ENCODE measurements at places on chromosomes 11 and 22.

DNA sequence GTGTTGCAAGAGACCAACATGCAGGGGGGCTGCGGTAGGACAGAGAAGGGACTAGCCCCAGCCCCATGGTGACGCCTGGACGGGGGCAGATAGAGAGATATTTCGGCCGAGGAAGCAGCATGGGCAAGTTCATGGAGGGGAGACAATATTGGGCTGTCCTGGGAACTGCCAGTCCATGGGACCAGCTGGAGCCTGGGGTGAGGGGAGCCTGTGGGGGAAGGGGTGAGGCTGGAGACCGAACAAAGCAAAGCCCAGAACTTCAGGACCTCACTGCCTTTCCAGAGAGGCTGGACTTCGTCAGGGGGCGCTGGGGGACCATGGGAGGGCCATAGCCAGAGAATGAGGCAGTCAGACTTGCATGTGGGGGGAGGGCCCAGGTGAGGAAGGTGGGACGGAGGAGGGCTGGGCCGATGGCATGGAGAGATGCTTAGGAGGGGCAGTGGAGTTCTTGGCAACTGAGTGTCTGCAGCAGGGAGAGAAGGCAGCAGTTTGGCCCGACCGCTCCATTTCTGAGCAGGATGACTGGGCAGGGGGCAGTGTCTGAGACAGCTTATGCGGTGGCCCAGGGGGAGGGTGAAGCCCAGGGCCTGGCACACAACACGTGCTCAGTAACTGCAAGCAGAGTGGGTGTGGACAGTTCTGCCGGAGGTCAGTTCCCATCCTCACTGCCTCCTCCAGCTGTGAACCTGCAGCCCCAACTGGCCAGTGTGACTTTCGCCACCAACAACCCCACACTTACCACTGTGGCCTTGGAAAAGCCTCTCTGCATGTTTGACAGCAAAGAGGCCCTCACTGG is 712 bp downstream of the UPK3A start:
- DNase-seq: no peak

GRCh38 chr11:27894552-27894951 is 194.3 kb upstream of the BDNF start:
- no peak for DNase-seq

- no peak for DNase-seq
Observed at GRCh38 chr11:9616042-9616675, 42.7 kb downstream of the WEE1 start.

GRCh38 chr11:73466643-73467042 is 90.4 kb downstream of the RELT start:
- no peak for DNase-seq

GRCh38 chr11:65277631-65278277 is 16.0 kb downstream of the POLA2 start:
- no peak for DNase-seq

DNA sequence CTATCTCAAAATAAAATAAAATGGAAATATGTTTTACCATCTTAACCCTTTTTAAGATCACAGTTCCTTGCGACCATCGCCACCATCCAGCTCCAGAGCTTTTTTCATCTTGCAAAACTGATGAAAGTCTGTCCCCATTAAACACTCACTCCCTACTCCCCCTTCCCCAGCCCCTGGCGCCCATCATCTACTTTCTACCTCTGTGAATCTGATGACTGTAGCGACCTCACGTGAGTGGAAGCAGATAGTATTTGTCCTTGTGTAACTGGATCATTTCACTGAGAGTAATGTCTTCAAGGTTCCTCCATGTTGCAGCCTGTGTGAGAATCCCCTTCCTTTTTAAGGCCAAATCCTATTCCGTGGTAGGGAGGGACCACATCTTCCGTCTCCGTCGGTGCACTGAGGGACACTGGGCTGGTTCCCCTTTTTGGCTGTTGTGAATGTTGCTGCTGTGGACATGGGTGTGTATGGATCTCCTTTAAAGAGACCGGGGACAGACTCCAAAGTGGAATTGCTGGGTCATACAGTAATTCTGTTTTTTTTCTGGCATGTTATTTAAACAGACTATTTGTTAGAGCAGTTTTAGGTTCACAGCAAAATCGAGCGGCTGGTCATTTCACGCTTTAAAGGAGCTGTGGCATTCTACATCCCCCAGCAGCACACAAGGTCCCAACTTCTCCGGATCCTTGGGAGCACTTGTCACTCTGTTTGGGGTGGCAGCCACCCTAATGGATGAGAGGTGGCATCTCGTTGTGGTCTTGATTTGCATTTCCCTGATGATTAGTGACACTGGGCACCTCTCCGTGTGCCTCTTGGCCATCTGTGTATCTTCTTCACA is 120.0 kb downstream of the KCNQ1 start:
- no peak for DNase-seq

- DNase-seq: no peak
Observed at GRCh38 chr22:19709063-19709769, 5.1 kb upstream of the SEPTIN5 start.

DNA sequence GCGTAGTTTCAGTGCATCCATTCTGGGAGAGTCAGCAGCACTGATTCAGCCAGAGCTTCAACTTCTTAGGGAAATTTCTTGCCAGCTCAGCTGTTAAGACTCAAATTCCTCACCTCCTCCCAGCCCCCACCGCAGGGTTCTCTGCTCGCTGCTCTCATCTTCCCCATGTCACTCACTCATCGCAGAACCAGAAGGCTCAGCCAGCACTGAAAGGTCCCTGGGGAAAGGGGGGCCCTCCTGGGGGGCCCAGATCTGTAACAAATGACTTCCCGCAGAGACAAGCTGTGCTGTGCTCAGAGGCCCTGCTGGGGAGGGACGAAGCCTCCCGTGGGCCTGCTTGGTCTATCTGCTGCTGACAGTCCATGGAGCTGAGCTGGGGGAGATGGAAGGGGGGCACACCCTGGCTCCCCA is 220.6 kb downstream of the NTM start:
- DNase-seq: no peak

GRCh38 chr11:81979448-81979847 is 754.2 kb downstream of the FAM181B start:
- DNase-seq: no peak

DNA sequence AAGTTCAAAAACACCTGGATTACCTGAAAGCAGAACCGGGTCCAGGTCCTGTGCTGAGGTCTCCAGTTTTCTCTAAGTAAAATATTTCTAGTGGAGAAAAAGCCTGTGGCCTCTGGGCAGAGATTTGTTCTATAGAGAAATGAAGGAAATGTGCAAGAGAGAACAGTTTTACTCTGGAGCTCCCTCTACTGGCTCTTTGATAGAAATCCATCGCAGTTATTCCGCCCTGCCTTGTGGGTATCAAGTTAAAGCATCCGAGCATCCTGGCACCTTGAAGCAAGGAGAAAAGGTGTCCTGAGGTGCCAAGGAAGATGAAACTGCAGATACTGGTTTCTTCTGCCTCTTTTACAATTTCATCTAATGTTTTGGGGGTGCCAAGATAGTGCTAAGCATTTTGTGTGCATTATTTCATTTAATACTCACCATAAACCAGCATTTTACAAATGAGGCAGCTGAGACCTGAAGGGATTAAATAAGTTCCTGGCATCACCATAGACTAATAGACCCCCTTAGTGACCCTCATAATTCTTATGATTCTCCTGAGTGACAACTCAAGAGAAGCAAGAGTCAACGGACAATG is 113.1 kb upstream of the HSD17B12 start:
- DNase-seq: no peak

GRCh38 chr11:75013051-75013450 is 24.3 kb downstream of the NEU3 start:
- DNase-seq: no peak

DNA sequence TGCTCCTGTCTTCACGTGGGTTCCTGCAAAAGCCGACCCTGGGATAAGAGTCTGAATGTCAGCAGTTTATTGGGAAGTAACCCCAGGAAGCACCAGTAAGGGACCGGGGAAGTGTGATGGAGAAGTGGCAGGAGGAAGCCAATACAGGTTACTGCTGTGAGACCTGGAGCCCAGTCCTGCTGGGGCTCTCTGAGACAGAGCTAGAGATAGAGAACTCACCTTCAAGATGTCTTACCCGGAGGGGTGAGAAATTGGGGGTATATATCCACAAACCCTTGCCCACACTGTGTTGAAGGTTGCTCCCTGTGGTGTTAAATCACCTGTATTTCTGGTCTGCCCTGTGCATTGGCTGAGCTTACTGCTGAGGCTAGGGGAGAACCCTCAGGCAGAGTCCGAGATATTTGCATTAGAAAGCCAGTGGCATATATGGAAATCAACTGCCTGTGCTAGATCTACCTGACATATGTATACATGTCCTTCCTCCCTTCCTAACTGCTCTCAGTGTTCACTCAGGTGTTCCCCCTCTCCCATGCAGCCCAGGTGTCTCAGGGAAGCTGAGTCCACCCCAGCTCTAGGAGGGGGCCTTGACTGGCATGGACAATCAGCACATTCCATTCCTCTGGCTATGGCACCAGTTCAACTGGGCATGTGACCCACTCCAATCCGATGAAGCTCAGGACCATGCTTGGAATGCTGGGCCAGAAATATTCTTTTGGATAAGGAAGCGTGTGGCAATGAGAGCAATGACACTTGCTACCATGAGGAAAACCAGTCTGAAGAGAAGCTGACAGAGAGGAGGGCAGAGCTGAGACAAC is 6.8 kb upstream of the MICAL2 start:
- DNase-seq: no peak

DNA sequence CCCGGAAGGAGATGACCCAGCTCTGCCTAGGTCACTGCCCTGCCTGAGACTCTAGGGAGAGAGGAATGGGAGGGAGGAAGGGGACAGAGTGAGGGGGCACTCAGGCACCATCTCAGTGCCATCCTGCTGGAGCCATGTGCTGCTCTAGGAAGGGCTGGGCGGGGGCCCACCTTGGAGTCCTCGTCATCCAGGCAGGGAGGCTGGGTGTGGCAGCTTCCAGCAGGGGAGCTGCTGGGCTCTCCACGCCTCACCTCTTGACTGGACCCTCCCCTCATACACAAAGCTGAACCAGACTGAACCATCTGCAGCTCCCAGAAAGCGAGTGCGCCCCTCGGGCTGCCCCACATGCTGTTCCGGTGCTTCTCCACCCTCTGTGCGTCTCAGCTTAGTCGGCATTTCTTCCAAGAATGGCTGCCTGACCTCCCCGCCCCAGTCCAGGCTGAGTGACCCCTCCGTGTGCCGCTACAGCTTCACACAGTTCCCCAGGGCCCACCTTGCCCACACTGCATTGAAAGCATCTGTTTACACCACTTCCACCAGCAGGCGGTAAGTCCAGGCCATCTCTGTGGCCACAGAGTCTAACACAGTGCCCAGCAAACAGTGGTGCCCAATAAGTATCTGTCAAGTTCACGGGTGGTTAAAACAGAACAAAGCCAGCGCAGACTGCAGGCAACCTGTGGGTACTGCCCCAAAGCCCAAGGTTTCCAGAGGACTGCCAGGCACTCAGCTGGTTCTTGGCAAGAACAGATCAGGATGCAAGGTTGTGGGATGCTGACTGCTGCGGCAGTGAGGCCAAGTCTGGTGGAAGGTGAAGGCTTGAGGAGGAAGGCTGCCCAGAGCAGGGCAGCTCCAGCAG is 9.4 kb upstream of the TRIM29 start:
- no peak for DNase-seq

GRCh38 chr22:20551805-20552442 is 44.5 kb downstream of the MED15 start:
- no peak for DNase-seq

DNA sequence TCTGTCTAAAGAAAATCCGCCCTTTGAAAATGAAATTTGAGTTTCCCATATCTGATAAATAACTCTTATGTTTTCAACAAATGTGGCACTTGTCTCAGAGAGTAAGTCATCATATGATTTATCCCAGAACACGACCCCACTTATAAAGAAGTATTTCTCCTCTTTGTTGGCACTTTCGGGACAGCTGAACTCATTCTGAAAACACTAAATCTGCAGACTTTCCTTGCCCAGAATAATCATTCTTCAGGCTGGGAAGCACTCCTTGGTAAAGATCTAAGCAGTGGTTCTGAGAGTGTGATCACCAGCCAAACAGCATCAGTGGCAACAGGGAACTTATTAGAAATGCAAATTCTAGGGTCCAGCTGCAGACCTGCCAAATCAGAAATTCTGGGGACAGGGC is 532.2 kb upstream of the API5 start:
- no peak for DNase-seq

DNA sequence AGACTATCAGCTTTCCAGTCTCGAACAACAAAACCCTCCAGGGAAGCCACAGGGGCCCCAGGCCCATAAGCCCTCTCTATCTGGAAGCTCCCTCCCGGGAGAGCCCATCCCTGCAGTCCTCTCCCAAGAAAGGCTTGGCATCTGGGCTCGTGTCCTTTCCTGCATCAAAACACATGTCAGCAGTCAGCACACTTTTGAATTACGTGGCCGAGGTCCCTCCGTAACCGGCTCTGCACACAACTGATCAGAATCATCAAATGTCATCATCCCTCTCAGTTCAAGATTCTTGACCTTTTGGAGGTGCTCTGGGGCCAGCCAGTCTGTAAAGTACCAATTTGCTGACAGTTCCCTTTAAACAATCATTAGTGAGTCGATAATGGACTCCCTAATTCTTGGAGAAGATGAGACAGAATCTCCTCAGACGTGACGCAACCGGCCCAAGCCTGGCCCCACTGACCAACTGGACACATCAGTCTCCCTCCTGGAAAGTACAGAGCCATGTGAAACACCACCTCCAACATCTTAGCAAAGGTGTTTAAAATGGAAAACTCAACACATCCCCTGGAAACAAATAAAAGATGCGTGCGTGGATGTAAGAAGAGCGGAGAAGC is 33.6 kb downstream of the MAFF start:
- no peak for DNase-seq

- DNase-seq: no peak
Observed at GRCh38 chr11:117913736-117914397, 15.3 kb downstream of the TMPRSS13 start.

- no peak for DNase-seq
Observed at GRCh38 chr22:49647627-49648026, 180.0 kb downstream of the BRD1 start.

DNA sequence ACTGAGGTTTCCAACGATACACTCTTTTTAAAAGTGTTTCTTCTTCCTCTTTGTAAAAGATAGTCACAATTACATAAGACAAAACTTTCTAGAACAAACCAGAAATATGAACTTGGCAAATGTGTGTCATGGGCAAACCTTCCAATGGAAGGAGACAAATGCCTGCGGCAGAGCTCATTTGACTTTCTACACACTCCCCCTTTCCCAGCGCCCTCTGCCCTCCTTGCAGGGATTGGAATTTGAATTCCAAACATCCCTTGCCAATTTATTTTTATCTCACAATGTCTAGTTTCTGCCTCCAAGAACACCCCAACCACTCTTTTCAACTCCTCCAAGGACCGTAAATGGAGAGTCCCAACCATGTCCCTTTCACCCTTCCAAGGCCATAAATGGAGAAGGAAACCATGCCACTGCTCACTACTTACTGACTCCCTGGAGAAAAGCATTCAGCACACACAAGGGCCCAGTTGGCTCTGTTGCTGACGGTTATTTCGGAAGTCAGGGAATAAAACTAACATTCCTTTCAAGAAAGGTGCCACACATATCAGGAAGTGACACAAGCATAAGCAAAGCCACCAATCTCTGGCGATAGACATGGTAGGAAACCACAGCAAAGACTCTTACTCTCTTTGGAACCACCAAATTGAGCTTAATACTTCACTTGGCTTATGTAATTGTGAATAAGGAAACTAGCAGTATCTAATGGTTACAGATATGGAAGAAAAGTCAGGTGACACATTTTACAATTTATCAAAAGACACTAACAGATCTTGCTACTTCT is 15.0 kb upstream of the ESAM start:
- no peak for DNase-seq
